ENCODE measurements at places on chromosomes 3 and 15. TPM values are rescaled to one million over a fixed set of nuclear protein-coding genes. Genes with fewer than 3 reads are reported as not detected.

DNA sequence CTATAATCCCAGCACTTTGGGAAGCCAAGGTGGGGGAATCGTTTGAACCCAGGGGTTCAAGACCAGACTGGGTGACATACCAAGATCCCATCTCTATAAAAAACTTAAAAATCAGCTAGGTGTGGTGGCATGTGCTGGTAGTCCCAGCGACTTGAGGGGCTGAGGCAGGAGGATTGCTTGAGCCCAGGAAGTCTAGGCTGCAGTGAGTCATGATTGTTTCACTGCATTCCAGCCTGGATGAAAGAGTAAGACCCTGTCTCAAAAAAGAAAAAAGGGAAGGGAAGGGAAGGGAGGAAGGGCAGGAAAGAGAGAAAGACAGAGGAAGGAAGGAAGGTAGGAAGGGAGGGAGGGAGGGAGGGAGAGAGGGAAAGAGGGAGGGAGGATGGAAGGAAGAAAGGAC, 133.7 kb upstream of the LRRN1 start:
- DNase-seq: no peak

DNA sequence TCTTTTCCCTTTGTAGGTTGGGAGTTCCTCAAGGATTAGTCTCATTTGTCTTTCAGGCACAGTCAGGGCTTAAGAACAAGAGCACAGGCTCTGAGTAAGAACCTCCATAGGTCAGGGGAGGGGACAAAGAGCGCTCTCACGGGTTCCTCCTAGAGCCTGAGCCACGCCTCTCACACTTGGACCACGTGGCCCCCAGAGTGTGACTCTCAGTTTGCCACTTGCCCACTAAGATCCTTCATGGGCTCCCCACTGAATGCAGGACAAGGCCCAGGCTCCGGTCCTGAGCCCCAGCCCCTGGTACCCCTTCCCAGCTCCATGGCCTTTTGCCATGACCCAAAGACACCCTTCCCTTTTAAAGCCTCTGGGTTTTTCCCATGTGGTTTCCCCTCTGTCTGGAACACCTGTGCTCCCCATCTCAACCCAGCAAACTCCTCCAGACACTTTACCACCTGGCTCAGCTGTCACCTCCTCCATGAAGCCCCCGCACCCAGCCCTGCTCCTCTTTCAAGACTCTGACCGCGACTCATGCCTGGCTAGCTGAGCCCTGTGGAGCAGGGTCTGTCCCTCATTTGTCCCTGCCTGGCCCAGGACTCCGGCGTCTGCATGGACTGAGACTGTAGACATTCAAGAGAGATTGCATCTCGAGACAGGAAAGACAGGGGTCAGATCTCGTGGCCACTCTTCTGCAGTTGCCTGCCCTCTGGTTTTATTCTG, 32.7 kb downstream of the IQSEC1 start:
- DNase-seq: no peak

- no peak for DNase-seq
Measured at GRCh38 chr3:58151637-58152036, 59.1 kb downstream of the DNASE1L3 start.

GRCh38 chr3:17969985-17970568, 227.6 kb upstream of the TBC1D5 start:
- DNase-seq: no peak

Gene CD200
- not detected for polyA plus RNA-seq

- DNase-seq: no peak
Measured at GRCh38 chr3:128498127-128498626, 5.2 kb upstream of the GATA2 start.

Gene SGO1
- 15.8 TPM for polyA plus RNA-seq

DNA sequence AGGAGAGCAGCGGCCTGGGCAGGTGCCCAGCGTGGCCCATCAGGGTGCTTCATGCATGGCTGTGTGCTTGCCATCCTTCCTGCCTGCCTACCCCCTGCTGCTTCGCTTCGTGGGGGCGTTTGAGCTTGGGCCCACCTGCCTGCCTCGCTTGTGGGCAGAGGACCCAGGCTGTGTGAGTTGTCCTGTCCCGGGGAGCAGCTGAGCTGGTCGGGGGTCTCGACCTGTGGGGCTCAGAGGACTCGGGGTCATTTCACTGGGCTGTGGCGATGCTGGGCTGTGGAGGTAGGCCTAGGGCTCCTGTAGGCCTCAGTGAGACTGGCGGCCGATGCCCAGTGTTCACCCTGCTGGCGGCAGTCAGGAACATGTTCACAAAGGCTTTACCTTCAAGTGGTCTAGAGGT, 12.1 kb upstream of the STAB1 start:
- no peak for DNase-seq

Gene SMAD6
- 40.5 TPM for polyA plus RNA-seq

DNA sequence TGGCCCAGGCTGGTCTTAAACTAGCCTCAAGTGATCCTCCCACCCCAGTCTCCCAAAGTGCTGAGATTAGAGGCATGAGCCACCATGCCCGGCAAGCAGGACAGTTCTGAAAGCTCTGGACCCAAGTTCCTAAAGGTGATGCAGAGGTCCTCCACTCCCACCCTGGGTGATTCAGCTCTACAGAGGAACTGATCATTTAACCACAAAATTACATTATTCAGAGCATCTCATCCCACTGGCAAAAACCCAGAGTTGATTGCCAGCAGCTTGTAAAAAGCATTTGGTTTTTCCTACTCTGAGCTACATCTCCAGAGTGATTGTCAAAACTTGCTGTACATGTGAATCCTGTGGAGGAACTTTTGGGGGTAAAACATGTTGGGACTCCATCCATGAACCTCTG, 60.2 kb downstream of the SLTM start:
- no peak for DNase-seq

- DNase-seq: no peak
Measured at GRCh38 chr3:178419071-178419470, 117.2 kb upstream of the KCNMB2 start.

DNA sequence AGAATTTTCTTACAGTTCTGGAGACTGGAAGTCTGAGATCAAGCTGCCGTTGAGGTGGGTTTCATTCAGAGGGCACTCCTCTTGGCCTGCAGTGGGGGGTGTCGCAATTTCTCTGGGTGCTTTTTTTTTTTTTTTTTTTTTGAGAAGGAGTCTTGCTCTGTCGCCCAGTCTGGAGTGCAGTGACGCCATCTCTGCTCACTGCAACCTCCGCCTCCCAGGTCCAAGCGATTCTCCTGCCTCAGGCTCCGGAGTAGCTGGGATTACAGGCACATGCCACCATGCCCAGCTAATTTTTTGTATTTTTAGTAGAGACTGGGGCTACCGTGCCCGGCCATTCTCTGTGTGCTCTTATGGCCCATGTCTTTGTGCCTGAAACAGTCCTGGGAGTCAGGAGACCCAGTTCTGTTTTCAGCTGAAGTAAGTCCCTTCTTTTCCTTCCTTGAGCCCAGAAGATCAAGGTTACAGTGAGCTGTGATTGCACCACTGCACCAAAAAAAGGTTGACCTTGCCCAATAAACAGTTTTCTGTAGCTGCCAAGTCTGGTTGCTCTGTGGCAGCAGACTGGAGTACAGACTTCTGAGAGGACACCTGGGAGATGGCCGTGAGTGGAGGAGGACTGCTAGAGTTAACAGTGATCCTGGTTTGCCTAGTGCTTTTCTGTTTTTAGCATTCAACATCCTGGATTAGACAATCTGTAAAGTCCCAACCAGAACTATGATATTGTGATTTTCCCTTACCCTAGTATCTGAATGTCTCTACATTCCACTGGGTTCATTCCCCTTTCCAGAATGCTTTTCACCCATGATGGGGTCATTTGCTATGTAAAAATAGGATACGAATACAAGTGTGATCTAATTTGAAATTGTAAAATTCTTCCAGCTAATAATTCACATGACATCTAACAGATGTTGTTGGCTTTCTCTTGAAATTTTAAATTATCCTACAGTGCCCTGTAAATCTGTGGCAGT, 76.6 kb upstream of the RNF7 start:
- no peak for DNase-seq

DNA sequence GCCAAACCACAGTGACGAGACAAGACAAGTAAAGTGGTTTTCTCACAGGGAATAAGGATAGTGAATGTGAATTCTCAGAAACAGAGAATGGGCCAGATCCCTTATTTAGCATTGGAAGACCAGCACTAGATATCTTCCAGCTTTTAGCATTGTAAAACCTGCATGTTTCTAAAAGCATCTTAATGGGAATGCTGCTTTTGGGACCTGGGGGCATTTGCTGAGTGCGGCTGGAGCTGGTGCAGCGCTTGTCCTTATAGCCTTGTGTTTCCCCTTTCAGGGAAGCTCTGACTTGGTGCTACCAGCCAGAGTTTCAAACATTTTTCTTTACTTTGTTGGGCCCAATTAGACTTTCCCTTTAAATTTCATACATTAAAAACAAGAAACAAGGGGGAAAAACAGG, 52.9 kb downstream of the CLSTN2 start:
- DNase-seq: no peak

DNA sequence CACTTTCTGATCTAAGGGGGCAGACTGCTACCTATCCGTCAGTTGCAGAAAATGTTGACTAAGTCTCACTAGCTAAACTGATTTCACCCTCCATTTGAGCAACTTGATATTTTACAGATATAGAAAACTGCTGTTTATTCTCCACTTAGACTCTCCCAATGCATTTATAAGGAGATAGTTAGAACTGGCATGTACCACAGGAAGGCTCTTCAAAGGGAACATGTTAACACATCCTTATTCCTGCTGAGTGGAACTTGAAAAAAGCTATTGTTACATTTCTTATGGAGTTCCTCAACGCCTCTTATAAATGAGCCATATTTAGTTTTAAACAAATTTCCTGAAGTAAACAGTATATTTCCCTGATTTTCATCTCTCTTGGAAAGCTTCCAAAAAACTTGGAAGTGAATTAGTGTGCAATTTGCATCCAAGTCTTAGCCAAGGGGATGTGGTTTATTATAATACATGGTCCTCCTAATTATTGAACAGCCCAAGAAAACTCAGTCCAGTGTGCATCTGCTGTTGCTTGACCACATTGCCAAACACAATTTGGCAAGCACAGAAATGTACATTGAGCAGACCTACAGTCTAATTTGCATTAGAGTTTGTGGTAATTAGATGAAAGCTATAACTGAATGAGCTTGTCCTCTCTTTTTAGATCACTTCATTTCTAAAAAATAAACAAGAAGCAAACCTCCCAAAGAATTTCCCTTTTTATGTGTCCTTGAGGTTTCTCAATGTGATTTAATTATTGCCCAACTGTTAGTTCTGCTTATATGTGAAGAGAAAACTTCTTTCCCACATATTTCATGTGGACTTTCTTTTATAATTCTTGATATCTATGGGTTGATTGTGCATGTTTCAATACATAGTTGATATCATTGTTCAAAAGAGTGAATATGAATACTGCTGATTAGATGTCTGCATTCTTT, 72.6 kb upstream of the DPH6 start:
- no peak for DNase-seq

GRCh38 chr15:66934868-66935520, 130.4 kb upstream of the SMAD3 start:
- no peak for DNase-seq

GRCh38 chr15:34850121-34850520, 54.8 kb upstream of the ACTC1 start:
- DNase-seq: no peak

DNA sequence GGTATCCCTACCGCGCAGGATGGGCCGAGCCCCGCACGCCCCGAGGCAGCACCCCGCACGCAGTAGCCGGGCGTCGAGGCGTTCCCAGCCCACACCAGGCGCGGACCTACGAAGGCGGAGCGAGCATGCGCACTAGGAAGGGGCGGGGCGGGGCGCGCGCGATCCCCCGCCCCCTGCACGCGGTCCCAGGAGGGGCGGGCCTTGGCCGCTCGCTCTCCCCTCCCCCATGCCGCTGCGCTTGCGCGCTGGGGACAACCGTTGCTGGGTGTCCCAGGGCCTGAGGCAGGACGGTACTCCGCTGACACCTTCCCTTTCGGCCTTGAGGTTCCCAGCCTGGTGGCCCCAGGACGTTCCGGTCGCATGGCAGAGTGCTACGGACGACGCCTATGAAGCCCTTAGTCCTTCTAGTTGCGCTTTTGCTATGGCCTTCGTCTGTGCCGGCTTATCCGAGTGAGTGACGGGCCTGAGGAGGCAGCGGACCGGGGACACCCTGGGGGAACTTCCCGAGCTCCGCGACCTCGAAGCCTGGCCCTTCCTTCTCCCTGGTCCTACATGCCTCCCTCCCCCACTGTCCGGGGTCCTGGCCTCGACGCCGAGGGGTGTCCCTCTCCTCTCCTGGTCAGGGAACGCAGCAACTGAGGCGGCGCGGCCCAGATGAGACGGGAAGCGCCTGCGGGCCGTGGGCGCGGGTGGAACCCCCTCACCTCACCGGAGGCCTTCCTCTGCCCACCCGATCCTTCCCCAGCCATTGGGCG, at the start of gene SPESP1:
TSS of gene SPESP1 (plus strand) at position 258 of the 755 bp plus-strand sequence. CDS start at position 387, 129 bp downstream.
- no peak for DNase-seq

DNA sequence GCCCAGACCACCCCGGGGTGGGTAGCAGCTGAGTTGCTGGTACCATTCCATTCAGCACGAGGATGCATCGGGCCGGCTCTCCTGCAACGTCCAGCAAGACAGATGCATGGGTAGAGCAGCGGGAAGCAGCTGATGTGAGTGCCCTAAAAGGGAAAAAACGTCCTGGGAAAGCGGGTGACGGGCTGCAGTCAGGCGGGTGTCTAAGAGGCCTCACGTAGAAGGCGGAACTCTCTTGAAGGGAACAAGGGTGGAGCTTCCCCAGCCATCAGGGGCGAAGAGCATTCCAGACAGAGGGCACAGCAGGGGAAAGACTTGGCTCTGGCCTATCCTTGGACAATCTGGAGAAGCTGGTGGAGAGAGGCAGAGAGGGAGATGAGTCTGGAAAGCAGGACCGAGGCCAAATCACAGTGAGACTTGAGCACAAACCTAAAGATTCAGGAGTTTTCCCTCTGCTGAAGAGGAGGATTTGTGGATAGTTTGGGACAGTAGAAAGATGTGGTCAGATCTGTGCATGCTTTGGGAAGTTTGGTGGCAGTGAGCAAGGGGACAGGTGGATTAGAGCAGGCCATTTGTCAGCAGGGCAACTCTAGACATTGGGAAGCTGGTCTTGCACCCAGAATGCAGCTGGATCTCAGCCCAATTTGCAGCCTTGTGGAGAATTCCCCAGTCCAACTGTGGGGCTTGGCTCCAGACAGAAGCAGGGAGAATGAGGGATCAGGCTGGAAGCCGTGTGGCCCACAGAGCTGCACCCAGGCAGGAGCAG, 70.7 kb downstream of the SEMA5B start:
- no peak for DNase-seq

DNA sequence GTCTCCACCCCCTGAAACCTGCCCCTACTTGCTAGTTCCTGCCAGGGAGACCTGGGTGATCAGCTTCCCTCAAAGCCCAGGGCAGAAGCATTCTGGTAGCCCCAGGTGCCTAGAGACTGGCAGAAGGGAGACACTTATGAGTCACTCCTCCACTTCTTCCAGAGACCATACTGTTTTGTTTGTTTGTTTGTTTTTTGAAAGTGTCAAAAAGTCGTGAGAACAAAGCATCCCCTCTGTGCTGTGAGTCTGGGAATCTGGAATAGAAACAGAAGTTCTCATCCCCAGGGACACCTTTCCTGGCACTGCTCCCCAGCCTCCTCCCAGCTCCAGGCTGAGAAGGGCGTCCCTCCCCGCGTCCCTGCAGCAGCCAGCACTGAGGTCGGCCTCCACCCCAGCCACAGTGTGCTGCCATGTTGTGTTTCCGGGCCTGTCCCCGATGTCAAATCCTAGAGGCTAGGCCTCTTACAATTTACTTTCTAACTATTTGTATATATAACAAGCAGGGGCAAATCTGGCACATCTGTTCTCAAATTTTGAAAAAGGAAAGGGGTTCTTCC, 573.0 kb downstream of the RBMS3 start:
- peak; percentile 1 for DNase-seq
